ENCODE measurements at places on chromosomes 12 and 14.

DNA sequence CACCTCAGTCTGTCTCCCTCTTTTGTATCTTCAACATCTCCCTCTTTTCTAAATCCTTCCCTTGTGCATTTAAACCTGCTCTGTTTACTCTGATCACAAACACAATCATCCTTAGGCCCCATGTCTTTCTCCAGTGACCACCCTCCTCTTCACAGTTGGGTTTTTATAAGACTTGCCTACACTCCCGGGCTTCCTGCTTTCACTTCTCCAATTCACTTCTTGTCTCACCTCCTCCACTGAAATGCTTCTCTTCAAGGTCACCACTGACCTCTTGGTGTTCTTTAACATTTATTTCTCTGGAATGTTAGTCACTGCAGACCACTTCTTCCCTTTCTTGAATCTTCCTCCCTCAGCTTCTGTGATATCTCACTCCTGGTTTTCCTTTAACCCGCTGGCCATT lies 8.7 kb upstream of the SMCO2 start:
- DNase-seq: no peak

DNA sequence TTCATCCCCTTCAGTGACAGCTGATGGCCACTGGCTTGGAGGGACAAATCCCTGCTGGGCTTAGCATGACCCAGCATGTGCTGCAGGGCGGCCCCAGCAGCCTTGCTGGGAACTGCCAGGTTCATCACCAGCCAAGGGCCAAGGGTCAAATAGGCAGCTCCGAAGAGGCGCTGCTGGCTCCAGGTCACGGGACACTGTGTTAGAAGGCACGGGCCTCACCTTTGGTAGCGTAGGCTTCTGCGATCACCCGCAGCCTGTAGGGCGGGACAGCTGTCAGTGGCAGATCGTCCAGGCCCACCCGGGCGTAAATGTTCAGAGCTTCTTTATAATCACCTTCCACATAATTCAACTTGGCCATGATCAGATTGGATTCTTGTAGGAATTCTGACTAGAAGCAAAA lies 35.7 kb downstream of the TTC7B start:
- no peak for DNase-seq

DNA sequence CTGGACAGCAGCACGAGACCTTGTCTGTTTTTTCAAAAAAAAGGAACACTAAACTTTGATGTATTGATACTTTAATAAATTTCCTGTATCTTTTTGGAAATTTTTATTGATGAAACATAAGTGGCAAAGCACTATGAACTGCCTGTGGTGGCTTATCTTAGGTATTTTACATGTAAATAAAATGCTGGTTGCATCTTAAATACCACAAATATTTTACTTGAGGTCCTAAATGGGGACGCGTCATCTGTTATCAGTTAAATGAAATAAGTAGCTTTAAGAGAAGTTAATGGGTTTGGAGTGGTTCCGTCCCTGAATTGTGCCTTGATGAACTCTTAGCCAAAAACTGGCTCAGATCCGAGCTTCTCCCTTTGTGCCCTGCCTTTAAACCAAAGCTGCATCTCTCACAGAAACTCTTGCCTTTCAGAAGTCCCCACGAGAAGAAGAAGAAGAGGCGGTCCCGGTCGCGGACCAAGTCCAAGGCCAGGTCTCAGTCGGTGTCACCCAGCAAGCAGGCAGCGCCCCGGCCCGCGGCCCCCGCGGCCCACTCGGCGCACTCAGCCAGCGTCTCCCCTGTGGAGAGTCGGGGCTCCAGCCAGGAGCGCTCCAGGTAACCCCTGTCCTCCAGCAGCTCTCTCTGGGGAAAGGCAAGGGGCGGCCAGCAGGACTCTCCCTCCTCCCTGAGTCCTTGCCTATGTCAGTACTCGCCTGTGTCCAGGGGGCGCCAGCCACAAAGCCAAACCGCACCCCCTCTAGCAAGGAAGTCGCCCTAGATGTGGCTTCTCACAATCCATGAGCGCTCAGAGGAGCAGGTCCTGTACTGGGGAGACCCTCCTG lies 31.2 kb upstream of the MMP17 start:
- no peak for DNase-seq

DNA sequence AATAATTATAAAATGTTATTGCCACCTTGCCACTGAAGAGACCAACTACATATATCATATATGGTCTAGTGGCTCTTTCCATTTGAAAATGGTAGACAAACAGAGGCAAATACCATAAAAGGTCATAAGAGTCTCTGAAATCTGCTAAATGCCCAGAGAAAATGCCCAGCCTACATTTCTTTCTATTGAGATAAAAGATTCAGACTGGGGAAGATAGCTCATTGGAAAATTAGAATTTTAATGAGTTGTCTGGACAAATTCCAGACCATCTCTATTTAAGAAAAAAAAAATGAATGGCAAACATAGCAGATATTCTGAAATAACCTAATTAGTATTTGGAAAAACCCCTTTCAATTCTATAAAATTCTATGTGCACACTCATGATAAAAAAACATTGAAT lies 79.9 kb upstream of the BBS10 start:
- DNase-seq: no peak

GRCh38 chr14:47226877-47227520 lies 448.4 kb downstream of the MDGA2 start:
- no peak for DNase-seq

DNA sequence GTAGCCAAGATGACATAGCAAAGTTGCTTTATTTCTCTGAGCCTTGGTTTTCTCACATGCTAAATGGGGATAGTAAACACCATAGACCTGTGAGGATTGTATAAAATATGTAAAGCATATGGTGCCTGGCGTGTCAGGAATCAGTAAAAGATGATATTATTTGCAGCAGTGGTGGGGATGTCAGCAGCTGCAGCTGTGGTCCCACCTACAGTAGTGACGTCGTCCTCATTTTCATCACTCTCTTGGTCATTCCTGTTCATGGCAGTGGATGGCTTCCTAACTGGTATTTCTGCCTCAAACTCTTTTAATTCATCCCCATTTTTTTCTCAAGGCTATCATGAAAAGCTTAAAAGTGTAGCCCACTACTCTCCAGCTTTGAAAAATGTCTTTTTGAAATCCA lies 12.1 kb downstream of the BMAL2 start:
- DNase-seq: no peak

DNA sequence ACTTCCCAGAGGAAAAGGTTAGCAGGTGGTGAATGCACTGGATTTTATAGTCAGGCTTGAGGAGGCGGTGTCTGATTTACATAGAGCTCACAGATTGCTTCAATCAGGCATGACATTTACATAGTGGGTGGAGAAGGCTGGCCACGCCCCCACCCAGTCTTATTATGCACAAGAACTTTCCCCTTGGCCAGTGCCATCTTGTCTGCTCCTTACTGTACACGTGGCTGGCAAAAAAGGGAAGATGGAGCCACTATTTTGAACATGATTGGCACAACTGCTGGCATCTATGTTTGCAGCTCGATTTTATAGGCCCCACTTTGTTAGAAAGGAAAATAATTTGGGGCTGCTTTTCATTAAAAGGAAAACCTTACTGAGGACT lies 10.9 kb upstream of the LGMN start:
- DNase-seq: no peak

- no peak for DNase-seq
These were observed 71.6 kb downstream of the PDE6H start for GRCh38 chr12:15044471-15044870.

GRCh38 chr12:54716261-54716660 lies 68.1 kb upstream of the DCD start:
- no peak for DNase-seq

DNA sequence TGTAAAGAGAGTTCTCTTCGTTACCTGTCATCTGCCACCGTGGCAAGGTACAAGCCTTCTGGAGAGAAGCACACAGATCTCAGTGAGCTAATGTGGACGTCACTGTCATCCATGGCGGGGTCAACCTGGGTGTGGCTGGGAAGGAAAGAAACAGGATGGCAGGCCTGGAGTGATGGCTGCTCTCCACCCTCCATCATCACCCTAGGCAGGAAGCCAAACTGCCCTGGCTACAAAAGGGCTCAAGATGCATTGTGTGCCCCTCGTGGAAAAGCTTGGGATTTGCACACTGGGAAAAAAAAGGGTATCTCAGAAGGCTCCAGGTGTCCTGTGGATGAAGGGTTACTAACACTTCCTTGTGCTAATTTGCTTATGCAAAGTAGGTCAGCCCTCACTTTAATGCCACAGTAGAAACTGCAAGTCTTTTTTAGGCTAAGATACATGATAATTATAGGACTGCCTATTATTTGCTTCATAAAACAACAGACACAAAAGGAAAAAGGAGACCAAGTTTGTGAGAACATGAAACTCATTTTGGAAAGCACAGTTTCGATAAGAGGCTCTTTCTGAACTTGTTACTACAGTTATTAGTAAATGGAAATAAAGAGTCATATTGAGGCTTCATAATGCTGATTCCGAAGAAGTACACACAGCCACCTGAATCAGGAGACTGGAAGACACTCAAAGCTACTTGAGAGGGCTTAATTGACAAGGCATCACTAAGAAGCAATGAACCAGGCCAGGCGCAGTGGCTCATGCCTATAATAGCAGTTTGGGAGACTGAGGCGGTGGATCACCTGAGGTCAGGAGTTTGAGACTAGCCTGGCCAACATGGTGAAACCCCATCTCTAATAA lies 18.9 kb downstream of the RFC5 start:
- DNase-seq: no peak

DNA sequence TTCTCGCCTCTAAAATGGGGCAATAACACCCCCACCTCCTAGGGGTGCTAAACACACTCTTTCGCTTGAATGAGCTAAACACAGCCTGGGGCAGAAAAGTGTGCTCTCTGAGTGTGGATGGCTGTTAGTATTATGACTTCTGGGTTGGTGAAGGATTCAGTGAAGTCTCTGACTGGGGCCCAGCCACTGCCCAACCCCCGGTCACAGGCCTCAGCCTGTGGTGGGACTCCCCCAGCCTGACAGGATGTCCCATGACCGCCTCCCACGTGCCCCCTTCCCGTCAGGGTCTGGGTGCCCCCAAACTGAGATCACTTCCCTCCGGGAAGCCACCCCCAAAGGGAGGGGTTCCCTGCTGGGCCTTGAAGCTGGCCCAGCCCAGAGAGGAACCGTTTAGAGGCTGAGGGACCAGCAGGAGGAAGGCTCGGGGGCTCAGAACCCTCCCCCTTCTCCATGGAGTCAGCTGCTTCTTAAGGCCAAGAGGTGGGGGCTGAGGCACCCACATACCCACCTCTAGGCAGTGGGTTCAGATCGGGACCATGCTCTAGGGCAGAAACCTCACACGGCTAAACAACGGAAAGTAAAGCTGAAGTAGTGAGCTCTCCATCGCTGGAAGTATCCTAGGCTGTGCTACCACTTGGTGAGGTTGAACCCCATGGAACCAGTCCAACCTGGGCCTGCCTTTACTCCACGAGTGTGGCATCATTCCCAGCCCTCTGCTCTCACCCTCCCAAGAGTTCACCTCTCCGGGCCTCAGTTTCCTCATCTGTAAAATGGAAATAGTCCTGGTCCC lies 13.8 kb downstream of the DTX1 start:
- DNase-seq: no peak

- no peak for DNase-seq
These were observed 453.9 kb downstream of the SNAPC1 start for GRCh38 chr14:62216121-62216520.

DNA sequence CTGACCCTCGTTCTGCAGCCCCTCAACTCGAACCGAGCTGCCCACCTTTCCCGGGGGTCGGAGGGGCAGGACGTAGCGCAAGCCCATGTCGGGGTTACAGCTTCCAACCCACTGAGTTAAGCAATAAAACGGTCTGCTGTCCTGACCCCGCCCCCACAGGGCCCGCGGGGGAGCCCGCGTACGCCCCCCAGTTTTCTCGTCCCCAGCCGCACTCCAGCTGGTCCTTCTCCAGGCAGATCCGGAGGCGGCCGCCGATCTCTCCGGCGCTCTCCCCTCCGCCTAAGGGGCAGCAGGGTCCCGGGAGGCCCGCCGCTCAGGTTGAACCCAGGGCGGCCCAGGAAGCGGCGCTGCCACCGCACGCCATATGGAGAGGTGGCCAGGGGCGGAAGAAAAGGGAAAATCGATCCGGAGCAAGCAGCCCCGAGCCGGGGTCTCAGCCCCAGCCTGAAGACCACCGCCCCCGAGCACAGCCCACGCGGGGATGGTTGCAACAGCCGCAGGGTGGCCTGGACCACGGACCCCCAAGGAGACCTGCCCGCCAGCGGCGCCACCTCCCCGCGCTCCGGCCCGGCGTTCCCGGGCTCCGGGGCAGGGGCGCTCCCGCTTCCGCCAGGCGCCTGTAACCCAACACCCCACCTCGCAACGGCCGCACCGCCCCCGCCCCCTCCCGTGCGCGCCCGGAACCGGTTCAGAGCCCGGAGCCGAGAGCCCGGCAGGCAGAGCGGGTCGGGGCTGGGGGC lies 760 bp downstream of the ACTN1 start:
- no peak for DNase-seq

- no peak for DNase-seq
These were observed 125.3 kb upstream of the PRMT8 start for GRCh38 chr12:3365463-3366411.

- no peak for DNase-seq
These were observed 20.6 kb downstream of the RERG start for GRCh38 chr12:15200641-15201040.

GRCh38 chr14:24110060-24110459 lies 4.5 kb upstream of the DCAF11 start:
- DNase-seq: no peak

DNA sequence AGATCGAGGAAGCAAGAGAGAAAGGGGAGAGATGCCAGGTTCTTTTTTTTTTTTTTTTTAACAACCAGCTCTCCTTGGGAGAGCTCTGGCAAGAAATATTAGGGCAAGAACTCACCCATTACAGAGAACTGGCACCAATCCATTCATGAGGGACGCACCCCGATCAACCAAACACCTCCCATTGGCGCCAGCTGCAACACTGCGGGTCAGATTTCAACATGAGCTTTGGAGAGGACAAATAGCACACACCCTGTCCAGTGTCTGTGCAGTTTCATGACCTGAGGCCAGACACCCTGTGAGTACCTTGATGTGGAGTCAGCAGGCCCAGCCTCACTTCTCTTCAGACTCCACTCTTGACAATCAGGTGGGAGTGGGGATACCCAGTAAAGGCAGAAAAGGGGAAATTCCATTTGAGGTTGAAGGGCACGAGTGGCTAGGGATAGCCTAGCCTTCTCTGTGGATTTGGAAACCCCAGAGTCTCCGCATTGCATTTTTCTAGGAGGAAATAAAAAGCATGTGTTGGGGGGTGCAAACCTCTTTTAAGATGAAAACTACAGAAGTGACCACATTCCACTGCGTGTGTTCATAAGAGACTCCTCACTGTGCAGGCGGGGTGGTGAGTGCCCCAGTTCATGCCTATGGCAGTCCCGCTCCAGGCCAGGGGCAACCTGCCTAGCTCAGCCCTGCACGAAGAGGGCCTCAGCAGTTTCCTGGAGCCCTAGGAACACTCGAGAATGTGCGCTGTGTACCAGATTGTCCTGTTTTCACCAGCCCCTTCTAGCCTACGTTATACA lies 42.4 kb upstream of the GPATCH2L start:
- DNase-seq: no peak
